NCI-H1092 treated with DMSO at 0.1 percent for 48 hours (cell line): ENCODE measurements at places on chromosomes 11 and 22.

GRCh38 chr11:73287400-73288101 is 15.4 kb downstream of the P2RY6 start:
- no peak for DNase-seq

DNA sequence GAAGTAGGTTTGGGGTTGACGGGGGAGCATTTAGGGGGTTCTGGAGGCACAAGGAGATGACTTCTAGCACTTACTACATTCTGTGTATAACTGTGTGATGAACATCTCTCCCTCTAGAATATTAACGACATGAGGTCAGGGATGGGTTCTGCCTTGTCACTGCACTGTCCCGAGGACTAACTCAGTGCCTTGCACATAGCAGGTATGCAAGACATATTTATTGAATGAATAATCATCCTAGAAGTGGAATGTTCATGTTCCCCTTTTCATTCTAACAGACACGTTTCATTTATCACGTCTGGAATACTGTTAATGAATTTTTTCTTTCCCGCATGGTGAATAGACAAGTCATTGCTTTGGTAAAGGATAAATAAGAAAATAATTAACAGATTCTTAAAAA is 12.6 kb downstream of the SYT13 start:
- no peak for DNase-seq

GRCh38 chr11:122048401-122048800 is 67.6 kb downstream of the BLID start:
- no peak for DNase-seq

GRCh38 chr11:6124245-6124644 is 16.8 kb downstream of the OR56B4 start:
- DNase-seq = no peak

DNA sequence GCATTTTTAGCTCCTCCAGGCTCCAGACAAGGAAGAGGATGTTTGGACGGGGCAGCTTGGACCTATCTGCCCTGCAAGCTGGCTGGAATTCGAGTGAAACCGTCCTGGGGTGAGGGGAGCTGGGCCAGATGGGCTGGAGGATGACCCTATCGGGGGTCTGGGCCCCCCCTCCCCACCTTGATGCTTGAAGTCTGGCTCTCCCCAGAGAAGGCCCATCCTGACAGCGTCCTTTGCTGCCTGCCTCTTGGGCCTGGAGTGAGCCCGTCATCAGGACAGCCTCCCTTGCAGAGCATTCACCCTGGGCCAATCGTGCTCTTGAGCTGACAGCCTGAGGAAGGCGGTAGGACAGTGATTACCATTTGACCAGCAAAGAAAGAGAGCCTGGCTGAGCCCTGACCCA is 5.3 kb upstream of the PDGFB start:
- no peak for DNase-seq

DNA sequence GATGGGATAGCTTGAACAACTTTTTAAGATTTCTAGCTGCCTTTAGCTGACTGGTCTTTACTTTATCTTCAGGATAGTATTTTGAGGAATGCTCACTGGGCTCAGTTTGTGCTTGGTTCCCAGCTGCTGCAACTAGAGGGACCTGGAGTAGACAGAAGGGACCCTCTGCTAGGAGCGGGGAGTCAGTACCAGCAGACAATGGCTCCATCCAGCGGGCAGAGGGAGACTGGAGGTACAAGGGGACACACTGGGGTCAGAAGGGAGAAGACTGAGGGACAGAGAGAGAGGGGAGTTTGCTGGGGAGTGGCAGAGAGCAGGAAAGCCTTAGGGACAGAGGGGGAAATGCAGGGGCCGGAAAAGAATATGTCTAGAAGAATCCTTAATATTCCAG is 22.0 kb upstream of the ACER3 start:
- DNase-seq = peak; percentile 57

DNA sequence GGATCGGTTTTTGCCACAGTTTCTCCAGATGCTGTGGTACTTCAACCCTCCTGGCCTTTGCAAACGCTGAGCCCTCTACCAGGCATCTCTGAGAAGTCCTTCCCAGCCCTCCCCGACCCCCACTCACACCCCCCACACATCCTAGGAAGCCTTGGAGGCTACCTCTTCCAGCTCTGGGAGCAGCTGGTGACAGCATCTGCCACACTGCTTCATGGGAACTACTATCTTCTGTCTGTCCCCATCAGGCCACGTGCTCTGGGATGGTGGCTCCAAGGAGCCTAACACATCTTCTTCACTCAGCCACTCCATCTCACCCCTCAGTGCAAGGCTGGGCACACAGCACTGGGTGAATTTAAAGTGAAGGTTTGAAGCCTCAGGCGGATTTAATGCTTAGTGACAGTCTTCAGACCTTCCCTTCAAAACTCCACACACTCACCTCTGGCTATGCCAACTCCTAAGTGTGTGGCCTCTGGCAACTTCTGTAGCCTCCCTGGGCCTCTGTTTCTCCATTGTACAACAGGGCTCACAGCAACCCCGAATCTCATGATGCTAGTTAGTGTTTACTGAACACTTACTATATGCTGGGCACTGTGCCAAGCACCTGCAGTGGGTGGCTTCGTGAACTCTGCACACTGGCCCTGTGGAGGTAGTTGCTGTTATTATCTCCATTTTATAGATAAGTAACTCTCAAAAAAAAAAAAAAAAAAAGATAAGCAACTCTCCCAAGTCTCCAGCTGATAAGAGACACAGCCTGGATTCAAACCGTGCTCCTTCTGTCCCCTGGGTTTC is 7.3 kb upstream of the TP53I11 start:
- DNase-seq = peak; percentile 41

GRCh38 chr22:39839204-39839603 is 54.4 kb downstream of the ENTHD1 start:
- no peak for DNase-seq

- DNase-seq = no peak
These were observed 33.2 kb downstream of the C22orf31 start for GRCh38 chr22:29028468-29028867.

GRCh38 chr11:494761-495536 is 12.1 kb downstream of the RNH1 start:
- no peak for DNase-seq

GRCh38 chr22:33891992-33892391 is 28.3 kb downstream of the LARGE1 start:
- DNase-seq = no peak

DNA sequence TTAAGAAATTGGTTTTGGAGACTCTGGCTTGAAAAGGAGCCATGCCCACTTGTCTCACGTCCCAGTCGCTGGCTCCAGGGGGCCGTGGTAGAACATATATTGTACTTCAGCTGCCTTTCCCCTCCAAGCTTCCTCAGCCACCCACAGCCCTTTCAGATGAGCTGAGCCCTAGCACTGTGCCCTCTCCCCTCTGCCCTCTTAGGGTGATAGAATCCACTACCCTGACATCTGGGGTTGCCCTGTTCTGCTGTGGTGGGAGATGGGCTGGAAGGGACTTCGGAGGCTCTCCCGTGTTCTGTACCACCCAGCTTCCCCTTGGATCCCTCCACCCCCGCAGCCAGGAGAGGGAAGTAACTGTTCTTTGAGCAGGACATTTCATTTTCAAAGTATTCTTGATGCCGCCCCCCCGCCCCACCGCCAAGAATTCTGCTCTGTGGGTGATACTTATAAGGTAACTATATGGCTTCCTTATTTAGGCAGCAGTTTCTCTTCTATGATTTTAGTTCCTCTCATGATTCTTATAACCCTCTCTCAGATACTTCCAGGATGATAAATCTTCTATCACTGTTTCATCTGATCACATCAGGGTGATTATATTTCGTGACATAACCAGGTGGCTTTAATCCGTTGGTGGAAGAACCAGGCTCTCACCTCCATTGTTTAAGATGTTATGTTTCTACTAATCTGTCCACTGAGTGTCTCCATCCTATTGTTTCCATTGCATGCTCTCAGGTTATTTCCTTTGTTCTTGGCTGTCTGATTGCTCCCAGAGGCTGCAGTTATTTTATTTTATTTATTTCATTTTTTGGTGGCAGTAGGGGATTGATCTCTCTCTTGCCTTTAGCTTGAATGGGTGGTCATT is 24.1 kb downstream of the ZBTB16 start:
- no peak for DNase-seq
